ENCODE measurements at places on chromosomes 2 and 18.

GRCh38 chr2:239393388-239393940 lies 7.4 kb downstream of the HDAC4 start:
- DNase-seq, result no peak

- no peak for DNase-seq
Observed at GRCh38 chr2:84902526-84902925, 2.9 kb upstream of the TMSB10 start.

DNA sequence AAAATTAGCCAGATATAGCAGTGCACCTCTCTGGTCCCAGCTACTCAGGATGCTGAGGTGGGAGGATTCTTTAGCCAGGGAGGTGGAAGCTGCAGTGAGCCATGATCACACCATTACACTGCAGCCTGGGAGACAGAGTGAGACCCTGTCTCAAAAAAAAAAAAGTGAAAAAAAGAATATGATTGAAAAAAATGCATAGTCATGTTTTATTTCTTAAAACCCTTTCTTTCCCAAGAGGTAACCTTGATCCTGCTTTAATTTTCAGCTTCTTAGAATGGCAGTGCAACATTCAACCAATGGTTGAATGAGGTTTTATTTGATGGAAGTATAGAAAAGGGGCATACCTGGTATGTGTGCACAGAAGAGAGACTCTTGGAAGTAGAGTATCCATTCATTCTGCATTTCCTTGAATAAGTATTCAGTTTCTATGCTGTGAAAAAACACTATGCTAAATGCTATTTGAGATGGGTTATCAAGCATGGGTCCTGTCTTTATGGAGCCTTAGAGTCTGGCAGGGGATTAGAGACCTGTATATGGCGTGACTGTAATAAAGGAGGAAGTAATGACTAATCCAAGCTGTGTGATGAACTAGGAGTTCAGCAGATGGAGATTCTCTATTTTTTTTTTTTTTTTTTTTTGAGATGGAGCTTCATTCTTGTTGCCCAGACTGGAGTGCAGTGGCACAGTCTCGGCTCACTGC lies 146.3 kb downstream of the WDSUB1 start:
- DNase-seq, result no peak

- DNase-seq, result no peak
Observed at GRCh38 chr2:3321825-3322224, 55.8 kb downstream of the EIPR1 start.

DNA sequence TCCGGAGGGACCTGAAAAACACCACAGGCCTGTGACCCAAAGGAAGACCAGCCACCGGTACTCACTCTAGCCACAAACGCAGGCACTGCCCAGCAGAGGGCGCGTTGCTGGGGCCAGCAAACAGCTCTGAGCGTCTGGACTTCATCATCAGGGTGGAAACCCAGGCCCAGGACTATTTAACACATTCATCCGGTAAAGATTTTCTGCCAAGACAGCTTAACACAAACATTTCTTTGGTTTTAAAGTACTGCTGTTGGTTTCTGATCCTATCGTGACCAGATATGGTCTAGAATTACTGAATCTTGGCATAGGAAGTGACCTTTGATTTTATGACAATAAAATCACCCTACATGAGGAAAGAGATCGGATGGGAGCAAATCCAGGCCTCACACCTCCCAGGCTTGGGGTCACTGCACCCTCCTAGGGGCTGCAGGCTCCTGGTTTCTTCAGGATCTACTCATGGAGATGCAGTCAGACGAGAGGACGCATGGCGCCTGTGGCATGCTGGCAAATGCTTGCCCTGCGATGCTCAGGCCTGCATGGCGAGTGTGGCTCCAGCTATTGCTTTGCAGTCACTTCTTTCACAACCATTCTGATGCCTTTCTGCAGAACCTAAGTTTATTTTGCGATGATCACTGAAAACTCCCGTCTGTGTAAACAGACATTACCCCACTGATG lies 130.4 kb downstream of the COL4A4 start:
- peak; percentile 54 for DNase-seq

DNA sequence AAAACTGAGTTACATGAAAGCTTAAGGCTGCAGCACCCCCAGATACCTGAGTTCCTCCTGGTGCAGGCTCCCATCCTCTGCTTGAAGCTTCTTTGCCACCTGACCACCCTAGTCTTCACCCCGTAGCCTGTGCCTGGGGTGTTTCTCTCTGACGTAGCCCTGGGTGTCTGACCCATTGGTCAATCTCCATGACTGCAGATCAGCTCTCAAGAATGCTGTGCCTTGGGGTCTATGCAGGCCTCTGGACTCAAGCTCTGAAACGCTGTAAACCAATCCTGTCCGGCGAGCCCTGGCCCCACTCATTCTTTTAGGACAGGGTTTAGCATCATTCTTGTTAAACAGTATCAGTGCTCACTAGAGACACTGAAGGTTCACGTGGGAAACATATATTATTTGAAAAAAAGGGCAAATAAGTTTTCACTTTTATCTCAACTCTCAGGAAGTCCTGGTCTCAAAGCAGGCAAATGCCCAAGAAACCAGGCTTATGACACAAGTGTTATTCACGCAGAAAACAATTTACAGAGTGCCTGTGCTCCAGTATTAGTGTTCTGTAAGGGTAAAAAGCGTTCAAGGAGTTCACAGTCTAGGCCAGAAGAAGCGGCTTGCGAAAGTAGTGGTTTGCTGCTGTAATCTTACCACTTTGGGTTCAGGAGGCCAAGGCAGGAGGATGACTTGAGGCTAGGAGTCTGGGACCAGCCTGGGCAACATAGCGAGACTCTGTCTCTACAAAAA lies 22.8 kb upstream of the PPP4R1 start:
- DNase-seq, result no peak
